Stimulated activated CD8-positive, alpha-beta memory T cell treated with anti-CD3 and anti-CD28 coated beads, Interleukin-4, amount 100 ng/mL, for 1 hour (primary cell): ENCODE measurements at places on chromosomes 4 and X.

GRCh38 chrX:20857746-20858145, 516.5 kb upstream of the CNKSR2 start:
- no peak for DNase-seq

DNA sequence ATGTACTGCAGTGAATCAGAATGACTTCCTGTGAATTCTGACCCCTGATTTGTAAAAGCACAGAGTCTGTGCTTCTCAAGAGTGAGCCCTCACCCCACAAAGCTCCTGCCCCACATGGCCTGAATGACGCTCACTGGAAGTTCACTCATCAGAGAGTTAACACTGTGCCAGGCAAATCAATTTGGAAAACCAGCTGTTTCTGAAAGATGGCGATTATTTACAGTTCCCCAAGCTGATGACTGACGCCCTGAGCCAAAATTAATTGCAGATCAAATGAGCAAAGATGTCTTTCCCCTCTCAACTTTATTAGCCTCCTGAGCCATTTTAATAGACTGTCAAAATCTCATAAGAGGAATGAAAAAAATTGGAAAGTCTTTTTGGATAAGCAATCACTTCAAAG, 118.0 kb downstream of the SLC2A9 start:
- no peak for DNase-seq

DNA sequence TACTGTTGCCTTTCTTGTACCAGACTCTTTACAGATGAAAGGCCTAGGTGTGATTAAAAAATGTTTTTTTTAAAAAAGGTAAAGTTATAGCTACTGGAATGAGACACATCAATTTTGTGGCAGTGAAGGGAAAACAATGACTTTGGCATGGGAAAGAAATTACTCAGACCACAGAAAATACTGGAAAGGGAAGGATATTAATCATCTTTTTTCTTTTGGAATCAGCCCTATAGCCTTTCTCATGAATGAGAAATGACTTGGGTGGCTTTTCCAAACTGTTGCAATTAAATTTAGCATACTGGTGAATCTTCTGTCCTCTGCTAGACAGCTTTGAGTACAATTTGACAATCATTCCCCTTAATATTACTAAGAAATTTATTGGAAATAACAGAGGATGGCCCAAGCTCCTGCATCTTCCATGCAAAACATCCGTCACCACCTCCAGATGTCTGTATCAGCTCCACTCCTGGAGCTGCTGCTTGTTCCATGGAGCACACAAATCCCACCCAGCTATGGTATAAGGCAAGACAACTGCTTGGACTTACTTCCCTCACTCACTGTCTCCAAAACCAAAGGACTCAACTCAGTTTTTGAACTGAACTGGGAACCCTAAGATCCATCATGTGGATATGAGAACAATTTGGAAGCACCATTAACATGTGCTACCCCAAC, 97.6 kb upstream of the ARSJ start:
- no peak for DNase-seq

DNA sequence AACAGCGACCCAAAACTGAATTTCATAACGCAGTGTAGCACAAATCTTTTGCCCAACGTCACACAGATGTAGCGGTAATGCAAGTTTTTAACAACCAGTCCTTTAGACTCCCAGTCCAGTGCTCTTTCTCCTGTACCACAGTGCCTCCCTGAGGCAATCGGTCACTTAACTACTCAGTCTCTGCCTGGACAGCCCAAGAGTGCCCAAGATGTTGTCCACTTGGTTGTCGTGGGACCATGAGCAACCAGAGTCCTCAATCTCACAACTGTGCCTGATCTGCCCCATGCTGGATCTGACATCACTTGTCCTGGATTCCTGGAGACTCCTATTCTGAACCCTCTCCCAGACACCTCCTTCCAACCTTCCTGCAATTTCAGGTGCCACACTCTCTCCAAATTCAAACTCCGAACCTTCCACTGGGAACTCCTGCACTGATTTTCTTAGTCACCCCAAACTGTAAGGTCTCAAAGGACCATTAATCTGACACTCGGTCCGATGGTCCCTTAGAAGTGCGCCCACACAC, 702 bp downstream of the MMGT1 start:
- no peak for DNase-seq

- DNase-seq, result no peak
Measured at GRCh38 chrX:139113708-139114107, 402.2 kb upstream of the FGF13 start.

- no peak for DNase-seq
Measured at GRCh38 chr4:123286903-123287466, 109.6 kb upstream of the SPRY1 start.

DNA sequence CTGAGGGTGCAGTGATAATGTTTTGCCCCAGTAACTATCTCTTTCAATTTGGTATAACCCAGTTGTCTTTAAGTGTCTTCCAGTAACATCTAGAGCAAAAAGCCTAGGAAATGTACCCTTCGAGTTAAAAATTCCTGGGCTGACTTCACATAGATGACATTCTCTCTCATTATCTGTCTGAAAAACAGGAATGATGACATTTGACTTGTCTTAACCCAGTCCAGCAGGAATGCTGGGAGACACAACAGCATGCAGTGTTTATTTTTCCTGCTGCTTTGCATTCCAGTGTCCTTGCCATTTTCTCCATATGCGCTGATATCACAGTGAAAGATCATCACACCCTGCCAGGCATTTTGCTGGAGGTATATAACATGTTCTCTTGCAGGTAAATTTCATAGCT, 130.0 kb downstream of the SOWAHB start:
- no peak for DNase-seq

DNA sequence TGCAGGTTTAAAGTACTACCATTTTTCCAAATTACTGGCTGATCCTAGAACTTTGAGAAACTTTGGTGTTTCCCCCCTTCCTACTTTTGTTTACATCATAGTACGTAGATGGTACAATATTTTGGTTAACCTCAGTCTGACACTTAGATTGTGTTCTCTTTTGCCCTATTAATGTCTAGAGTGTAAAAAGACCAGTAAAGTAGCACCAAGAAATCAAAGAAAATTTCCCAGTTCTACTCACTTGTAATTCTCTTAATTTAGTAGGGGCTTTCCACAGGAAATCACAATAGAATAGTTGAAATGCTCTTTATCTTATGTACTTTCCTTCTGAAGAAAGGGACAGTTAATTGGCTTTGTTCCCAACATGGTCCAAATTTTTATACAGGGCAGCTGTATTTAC, 51.6 kb downstream of the NFKB1 start:
- DNase-seq, result no peak

GRCh38 chr4:4267981-4268380, 20.0 kb upstream of the TMEM128 start:
- DNase-seq, result no peak

DNA sequence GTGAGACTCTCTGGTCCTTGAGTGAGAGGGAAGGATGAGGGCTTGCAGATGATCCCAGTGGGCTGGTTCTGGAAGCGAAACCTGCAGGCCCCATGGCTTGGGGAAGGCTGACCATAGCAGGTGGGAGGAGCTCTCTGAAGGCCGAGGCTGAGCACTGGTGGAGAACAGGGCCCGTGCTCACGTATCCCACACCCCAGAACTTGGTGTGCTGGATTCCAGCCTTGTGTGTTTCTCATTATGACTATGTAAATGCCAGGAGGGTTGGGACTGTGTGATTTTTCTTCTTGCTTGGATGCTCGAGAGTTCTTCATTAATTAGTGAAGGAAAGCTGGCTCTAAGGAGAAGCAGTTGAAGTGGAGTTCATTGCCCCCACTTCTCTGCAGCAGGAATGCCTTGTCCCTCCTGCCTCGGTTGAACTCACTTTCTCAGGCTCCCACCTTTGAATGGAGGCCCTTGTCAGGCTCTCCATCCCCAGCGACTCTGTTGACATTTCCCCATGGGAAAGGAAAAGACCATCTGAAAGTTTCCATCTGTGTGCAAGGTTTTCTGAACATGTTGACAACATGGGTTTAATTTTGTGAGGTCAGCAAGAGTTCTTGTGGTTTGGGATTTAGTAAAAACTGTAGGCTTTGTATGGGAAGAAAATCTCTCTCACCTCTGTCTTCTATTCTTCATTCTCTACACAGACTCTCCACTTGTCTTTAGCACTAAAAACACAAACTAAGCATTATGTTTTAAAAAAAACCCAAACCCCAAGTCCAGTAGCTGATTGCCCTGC, 57.7 kb downstream of the TBL1X start:
- DNase-seq, result no peak

DNA sequence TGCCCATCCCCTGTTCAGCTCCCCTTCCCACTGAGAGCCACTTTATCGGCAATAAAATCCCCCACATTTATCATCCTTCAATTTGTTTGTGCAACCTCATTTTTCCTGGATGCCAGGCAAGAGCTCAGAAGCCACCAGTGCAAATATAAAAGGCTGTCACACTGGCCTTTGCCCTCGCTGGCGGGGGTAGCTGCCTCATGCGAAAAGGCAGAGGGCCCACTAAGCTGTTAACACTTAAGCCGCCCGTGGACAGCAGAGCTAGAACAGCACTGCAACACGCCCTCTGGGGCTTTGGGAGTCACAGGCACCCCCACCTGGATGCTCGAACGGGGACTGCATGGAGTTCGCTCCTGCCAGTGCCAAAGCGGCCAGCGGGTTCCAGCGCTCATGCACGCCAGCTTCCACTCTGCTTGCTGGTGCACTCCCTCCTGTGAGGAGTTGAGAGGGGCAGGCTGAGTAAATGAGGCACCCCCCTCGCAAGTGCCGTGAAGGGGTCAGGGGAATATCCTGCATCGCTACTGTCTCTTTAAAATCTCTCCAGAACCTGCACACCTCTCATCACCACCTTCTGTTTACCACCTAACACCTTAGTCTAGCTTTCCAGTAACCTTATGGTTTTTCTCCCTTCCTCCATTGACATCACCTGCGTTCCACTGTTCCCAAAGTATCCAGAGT, 99.5 kb downstream of the SORBS2 start:
- no peak for DNase-seq

GRCh38 chrX:144531877-144532276, 648.0 kb downstream of the UBE2NL start:
- no peak for DNase-seq

DNA sequence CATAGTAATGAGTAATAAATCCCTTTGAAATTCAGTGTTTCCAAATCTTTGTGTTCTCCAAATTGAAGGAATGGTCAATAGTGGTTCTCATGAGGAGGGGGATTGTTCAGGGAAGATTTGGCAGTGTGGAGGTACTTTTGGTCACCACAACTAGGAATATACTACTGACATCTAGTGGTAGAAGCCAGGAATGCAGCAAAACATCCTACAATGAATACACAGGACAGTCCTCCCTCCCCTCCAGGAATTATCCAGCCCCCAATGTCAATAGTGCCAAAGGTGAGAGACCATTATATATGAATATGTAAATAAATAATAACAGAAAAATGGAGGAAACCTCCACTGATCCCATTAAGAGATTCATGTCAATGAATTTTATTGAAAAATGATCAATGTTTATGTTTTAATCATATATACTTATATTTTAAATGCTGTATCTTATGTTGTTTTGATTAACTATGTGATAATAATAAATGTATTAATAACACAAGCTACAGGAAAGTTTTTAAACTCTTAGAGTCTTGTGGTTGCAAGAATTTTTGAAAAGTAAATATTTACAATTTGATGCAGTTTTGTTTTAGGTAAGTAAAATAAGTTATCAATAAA, 14.4 kb upstream of the FAM9A start:
- no peak for DNase-seq

- no peak for DNase-seq
Measured at GRCh38 chr4:165630671-165631070, 242.4 kb upstream of the TLL1 start.

GRCh38 chr4:7266525-7267292, 74.4 kb downstream of the SORCS2 start:
- no peak for DNase-seq

- DNase-seq, result no peak
Measured at GRCh38 chr4:132646186-132646585, 502.9 kb upstream of the PCDH10 start.

DNA sequence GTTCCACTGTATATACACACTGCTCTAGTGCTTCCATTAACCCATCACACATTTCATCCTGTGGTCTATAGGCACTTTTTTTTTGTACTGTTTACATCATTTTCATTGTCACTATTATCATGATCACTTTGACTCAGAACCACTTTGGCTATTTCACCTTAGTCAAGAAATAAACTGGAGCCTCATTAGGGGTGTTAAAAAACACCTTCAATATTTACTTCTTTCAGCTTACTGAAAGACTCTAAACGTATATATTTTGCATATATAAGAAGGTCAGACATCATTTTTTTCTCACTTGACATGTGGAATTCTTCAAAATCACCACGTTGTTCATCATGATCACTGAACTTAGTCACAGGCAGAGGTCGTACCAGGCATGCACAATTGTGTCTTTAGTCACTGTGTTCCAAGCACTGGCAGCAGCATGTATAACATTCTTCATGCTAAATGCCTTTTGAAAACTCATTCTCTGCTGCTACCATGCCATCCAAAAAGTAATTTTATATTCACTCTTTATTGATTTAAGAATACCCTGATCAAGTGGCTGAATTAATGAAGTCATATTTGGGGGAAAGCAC, 229.2 kb upstream of the ARSJ start:
- DNase-seq, result no peak

DNA sequence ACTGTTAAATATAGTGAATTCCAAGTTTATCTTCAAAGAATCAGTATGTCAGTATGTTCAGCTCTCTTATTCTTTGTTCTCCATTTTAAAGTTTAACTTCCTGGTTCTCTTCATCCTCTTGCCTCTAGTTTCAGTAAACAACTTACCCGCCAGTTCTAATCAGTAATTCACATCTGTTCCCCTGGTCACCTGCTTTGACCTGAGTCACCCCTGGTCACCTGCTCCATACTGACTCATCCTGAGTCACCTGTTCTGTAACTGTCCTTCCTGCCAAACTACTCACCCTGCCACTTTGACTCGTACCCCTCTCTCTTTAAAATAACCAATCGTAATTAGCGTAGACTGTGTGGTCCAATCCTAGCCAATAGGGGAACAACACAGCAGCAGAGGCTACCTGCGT, 992.7 kb upstream of the HS3ST1 start:
- no peak for DNase-seq

GRCh38 chr4:188841523-188841922, 702.3 kb downstream of the TRIML1 start:
- DNase-seq, result no peak

GRCh38 chr4:15400981-15401671, 26.7 kb upstream of the C1QTNF7 start:
- no peak for DNase-seq

- DNase-seq, result no peak
Measured at GRCh38 chr4:54167508-54167907, 61.6 kb upstream of the PDGFRA start.

GRCh38 chr4:18198653-18199052, 177.1 kb upstream of the LCORL start:
- DNase-seq, result no peak

DNA sequence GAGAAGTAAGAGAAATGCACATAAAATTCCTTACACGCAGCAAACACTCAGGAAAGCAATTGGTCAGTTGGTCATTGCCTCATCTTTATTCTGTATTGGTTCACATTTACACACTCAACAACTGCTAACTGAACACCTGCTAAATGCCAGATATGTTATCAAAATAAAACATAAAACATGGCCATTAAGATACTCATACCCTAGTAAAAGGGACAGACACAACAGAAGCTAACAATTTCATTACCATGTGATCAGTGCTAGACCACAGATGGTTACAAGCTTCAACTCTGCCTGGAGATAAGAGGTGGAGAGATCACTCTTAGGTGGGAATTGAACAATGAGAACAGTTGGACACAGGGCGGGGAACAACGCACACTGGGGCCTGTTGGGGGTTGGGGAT, 26.2 kb downstream of the TEC start:
- no peak for DNase-seq
